ENCODE measurements at places on chromosomes 2 and 18. TPM values are rescaled to one million over a fixed set of nuclear protein-coding genes. Genes with fewer than 3 reads are reported as not detected.

Gene GREB1L
- polyA plus RNA-seq: 2.1 TPM

Gene SPAST
- polyA plus RNA-seq: 31.3 TPM

Gene ITGB6
- polyA plus RNA-seq: 20.3 TPM

Gene GALNT13
- polyA plus RNA-seq: 2.0 TPM

Gene ACSL3
- polyA plus RNA-seq: 82.1 TPM

Gene DSG1
- polyA plus RNA-seq: 0.03 TPM

Gene POLR1A
- 21.0 TPM for polyA plus RNA-seq

Gene KLHL14
- 28.0 TPM for polyA plus RNA-seq

Gene DLGAP1
- polyA plus RNA-seq: 5.9 TPM

Gene RESP18
- polyA plus RNA-seq: not detected

Gene NR4A2
- 0.56 TPM for polyA plus RNA-seq

Gene HOXD10
- polyA plus RNA-seq: 163 TPM

Gene IAH1
- polyA plus RNA-seq: 39.8 TPM

Gene PDIA6
- polyA plus RNA-seq: 335 TPM

Data from renal cortex interstitium (tissue), 15 donors.